ENCODE measurements at places on chromosomes 2 and 18.

DNA sequence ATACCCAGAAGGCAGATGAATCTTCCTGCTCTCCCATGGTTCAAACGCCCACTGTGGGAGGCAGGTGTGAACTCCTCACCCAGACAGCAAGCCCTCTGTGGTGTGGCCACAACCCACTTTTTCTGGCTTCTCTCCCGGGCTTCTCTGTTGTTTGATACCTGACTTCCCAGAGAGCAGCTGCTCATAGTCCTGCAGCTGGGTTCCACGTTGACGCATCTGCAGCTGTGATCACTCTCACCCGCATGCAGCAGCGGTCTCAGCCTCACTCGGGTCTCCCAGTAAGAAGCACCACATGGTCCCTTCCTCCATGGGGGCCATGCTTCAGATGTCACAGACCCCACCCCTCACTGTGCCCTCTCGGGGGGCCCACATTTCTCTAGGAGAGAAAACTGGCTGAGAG lies 3.5 kb downstream of the ASPRV1 start:
- DNase-seq = peak; percentile 46

DNA sequence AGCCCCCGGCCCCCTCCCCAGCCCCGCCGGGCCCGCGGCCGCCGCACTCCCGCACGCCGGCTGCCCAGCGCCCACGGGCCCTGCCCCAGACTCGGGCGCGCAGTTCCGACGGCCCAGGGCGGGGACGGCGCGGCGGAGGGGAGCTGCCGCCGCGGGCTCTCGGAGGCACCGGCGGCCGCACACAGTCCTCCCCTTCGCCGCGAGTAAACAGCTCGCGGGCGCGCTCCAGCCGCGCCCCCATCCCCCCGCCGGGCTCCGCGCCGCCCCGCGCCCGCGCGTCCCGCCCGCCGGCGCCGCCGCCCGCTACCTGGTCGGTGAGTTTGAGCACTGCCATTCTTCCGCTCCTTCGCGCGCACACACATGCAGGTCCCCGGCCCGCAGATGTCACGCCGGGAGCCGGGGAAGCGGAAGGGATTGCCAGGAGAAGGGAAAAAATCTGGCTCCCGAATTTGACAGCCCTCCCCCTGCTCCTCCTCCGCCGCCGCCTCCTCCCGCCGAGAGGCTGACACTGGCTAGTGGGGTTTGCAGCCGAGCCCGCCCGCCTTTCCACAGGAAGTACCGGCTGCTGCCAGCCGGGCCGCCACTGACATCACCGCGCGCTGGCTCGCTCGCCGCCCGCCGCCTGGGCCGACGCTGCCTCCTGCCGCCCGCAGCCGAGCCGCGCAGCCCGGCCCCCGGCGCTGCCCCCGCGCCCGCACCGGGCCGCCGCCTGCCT lies at the start of gene ANKRD44:
Gene ANKRD44, minus strand, starts transcription at position 510 of the 715 bp plus-strand sequence. Its CDS starts 176 bp downstream, at position 334.
- DNase-seq = peak; percentile 93

DNA sequence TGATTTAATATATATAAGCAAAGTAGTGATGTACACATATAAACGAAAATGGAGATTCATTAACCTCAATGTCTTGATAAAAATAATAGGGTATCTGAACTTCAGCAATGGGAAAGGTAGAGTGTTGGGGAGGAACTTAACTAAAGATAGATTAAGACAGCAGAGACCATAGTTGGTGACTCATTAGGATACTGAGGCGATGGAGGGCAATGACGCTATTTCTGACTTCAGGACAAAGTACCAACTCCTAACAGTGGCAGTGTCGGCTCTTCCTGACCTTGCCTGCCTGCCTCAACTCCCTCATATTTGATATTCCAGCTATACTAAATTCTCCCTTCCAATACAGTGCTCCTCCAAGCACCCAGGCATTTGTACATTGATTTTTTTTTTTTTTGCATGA lies 98.6 kb downstream of the CDH2 start:
- DNase-seq = no peak

GRCh38 chr18:79738041-79738461 lies 58.4 kb downstream of the CTDP1 start:
- DNase-seq = no peak

GRCh38 chr2:156748221-156748620 lies 312.0 kb downstream of the GPD2 start:
- no peak for DNase-seq
